NCI-H526 (cell line): ENCODE measurements at places on chromosomes 1 and 21.

DNA sequence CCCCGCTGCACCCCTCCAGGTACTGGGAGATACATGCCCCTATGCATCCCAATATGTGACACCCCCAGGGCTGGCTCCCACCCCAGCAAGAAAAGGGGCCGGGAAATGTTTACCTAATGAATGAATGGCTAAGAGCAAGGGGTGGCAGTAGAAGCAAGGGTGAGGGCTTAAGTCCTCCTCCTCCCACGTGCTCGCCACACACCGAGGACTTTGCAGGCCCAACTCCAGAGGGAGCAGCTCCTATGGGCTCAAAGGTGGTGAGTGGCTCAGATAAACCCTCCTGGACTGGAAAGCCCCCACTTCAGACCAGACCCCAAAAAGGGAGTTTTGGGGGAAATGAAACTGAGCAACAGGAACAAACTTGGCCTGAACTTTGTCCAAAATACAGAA, 11.4 kb downstream of the SLC45A3 start:
- DNase-seq, result no peak

GRCh38 chr1:236142253-236143103, at the start of gene GPR137B:
TSS of gene GPR137B (plus strand) at chr1:236142539. CDS start at chr1:236142623, 84 bp downstream.
- peak; percentile 71 for DNase-seq

- DNase-seq, result peak; percentile 56
Measured at GRCh38 chr1:3910857-3911845, 11.1 kb upstream of the C1orf174 start.

DNA sequence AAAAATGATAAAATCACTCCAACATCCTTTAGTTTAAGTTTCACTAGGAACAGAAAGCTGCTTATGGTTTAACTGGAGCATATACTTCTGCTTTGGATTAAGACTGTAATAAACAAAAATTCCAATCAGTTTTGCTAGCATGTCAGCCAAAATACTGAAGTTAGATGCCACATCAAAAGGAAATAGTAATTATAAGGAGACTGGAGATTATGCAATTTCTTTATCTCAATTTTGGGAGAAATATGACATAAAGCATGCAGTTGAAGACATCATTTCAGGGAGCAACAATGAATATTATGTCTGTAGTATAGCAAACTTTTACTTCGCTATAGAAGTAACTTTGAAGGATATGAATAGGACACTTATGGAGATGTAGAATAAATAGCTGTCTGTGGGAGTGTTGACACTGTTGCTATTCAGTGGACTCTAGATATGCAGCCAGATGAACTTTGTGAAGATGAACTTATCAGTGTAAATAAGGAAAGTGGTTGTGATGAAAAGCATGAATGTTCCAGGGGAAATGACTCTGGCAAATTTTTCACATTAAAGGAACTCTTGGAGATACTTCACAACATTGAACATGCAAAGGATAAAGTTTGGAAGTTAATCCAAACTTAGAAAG, 107.8 kb downstream of the RABGAP1L start:
- no peak for DNase-seq

DNA sequence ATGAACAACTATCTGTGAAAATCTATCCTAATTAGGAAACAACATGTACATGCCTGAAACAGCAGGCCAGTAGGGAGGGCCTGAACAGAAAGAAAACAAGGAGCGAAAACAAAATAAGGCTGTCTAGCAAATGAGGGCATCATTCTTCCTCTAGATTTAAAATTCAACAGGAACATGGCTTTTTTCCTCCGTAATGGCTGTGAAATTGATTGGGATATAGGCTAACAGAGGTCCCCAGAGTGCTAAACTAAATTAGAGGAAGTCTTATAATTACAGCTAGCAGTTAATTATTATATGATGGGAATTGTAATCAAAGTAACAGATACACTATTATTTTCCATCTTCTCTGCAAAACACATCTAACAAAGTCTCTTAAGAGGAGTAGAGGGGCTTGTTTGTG, 51.7 kb upstream of the TIAM1 start:
- no peak for DNase-seq

- no peak for DNase-seq
Measured at GRCh38 chr1:32742956-32743355, 40.4 kb upstream of the SYNC start.

GRCh38 chr1:203227371-203228083, 1.9 kb downstream of the CHIT1 start:
- DNase-seq, result no peak

DNA sequence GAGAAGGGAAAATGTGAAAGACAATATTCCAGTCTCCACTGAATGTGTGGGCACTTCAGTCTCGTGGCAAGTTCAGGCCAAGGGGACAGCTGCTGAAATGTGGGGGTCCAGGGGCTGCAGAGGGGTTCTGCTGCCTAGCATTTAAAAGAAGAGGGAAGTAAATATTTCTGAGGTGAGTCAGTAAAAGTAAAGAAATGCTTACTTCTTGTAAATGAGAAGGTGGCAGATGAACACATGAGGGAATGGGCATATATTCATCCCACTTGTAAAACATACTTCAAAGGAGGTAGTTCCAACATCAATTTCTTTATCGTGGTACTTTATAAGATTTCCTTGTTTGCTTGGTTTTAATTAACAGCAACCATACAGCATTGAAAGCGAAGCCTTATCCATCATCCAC, 63.1 kb upstream of the HIVEP3 start:
- DNase-seq, result no peak

DNA sequence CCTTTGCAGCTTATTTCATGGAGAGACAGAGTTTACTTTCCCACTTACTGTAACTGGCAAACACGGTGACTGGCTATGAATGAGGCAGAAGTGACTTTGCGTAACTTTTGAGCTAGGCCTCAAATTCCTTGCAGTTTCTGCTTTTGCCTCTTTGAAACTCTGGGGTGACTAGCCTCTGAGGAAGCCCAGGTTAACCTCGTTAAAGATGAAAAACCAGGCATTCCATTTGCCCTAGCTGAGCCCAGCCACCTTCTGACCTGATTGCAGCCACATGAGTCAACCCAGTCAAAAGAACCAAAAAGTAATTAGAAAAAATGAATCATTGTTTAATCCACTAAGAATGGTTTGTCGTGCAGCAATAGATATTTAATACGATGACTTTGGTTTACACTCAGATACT, 20.4 kb downstream of the PRMT6 start:
- no peak for DNase-seq

DNA sequence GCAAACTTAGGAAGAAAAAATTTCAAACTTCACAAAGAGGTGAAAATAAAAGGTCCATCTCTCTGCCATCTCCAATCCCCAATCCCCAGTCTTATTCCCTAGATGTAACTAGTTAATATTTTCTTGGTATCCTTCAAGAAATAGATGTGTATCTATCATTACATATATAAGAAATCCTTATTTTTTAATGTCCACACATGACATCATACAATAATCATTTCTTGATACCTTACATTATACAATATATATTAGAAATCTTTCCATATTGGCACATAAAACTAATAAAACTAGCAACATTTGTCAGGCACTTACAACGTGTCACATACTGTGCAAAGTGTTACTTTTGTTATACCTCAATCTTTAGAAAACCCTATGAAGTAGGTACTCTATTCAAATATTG, 16.2 kb downstream of the DOCK7 start:
- DNase-seq, result no peak

DNA sequence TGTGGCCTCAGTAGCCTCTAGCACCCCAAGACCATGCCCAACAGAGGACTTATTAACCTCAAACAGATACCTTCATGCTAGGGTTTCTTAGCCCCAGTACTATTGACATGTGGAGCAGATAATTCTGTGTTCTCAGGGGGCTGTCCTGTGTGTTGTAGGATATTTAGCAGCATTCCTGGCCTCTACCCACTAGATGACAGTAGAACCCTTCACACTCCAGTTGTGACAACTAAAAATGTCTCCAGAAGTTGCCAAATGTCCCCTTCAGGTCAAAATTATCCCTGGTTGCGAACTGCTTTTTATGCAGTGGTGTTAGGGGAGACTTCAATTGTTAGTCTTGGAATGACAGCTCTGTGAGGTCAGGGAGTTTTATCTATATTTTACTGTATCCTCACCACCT, 8.1 kb downstream of the KAZN start:
- DNase-seq, result peak; percentile 15

GRCh38 chr1:177256153-177257075, 85.7 kb downstream of the BRINP2 start:
- DNase-seq, result peak; percentile 96

DNA sequence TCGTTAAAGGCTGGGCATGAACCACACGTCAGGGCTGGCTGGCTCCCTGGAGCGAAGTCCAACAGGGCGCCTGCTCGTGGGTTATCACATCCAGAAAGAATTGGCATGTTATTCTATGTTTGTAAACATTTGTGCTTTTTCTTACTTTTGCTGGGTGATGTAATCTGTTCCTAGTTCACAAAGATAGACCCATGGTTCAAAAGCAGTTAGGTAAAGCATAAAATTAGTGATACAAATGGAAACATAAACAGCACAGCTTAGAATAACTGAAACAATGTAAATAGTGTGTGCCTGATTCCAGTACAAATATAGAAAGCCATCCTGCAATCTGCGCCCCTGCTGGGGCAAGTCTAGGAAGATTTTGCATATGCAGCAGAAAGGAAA, 184.0 kb upstream of the C1orf174 start:
- peak; percentile 65 for DNase-seq

GRCh38 chr1:223210788-223211120, 67.7 kb upstream of the TLR5 start:
- no peak for DNase-seq

DNA sequence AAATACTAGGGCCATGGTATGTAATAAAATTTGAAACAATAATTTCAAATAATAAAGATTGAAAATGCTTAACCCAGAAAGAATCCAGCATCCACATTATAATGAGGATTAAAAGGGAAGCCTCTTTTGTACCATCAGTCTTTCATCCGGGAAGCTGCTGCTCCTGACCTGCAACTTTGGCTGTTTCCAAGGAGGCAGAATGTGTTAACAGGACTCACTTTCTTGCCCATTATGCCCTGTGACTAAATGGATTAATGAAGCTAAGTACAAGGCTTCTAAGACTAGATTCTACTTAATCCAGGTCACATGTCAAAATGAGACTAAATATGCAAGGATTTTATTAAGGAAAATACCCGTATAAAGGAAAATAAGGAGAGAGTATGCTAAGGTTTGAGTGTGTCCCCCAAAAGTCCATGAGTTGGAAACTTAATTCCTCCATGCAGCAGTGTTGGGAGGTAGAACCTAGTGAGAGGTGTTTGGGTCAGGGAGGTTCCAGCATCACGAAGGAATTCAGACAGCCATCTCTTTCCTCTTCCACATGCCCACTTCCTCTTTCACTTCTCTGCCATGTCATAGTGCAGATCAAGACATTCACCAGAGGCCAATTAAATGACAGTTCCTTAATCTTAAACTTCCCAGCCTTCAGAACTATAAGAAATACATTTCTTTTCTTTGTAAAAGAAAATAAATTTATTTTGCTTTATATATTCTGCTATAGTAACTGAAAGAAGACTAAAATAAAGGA, 27.7 kb downstream of the FMO2 start:
- DNase-seq, result no peak

DNA sequence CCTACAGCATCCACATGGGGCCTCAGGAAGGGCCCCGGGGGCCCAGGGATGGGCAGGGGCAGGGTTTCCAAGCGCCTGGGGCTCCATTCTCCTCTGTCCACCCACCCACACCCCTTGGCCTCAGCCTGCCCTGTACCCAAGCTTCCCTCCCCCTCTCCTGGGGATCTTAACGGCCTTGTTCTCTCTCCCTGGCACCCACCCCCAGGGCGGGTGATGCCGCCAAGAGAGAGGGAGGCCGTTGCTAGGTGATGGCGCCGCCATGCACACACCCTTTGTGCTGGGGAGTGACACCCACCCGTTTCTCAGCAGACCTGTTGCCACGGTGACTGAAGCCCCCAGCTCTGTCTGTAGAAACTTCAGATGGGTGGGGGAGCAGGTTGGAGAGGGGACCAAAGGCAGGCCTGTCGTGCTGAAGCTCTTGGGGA, 7.6 kb downstream of the GPR37L1 start:
- peak; percentile 42 for DNase-seq

- no peak for DNase-seq
Measured at GRCh38 chr1:240732390-240732789, 120.4 kb upstream of the GREM2 start.

DNA sequence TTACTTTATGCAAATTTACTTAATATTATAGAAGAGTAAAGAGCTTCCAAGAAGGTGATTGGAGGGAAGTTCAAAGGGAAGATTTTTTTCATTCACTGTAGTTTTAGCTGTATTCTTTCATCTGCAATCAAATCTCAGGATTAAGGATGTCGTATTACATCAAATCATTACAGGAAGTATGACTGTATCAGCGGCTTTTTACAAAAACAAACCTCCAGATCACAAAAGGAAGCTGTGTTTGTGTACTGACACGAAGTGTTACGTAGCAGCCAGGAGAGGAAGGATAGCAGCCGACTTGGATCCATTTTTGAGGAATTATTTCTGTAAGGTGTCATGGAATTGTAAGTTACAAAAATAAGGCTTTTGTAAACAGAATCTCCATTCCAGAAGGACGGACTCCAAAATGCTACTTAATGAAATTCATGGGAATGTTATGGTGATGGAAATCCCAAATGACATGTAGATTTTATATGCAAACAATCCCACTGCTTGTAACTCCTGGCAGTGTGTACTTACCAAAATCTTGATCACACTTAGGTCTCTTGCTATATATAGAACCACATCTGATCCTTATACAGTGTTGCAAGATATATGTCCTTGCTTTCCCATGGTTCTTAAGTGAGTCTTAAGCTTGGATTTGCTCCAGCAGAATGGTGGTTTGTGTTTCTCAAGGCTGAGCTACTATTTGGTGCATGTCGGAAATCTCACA, 49.8 kb downstream of the KCNJ15 start:
- peak; percentile 15 for DNase-seq

GRCh38 chr1:13826591-13826990, 126.6 kb downstream of the PRDM2 start:
- DNase-seq, result no peak

- peak; percentile 35 for DNase-seq
Measured at GRCh38 chr1:226640321-226641136, 92.0 kb downstream of the STUM start.

- no peak for DNase-seq
Measured at GRCh38 chr1:174940646-174941175, 59.0 kb upstream of the CACYBP start.

DNA sequence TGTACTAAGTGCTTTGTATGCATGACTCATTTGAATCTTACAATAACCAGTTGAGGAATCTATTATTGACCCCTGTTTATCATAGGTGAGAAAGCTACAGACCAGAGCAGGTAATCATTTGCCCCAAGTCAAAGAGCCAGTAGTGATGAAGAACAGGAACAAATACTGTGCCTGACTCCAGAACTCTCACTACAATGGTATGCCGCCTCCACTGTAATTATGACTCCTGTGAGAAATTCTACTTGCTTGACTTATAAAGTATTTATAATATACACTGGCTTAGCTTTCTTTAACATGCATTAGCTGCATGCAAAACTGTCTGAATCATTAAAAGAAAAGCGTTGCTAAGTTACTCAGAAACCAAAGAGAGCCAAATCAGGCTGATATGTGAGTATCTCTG, 92.6 kb downstream of the ZNF281 start:
- DNase-seq, result no peak

DNA sequence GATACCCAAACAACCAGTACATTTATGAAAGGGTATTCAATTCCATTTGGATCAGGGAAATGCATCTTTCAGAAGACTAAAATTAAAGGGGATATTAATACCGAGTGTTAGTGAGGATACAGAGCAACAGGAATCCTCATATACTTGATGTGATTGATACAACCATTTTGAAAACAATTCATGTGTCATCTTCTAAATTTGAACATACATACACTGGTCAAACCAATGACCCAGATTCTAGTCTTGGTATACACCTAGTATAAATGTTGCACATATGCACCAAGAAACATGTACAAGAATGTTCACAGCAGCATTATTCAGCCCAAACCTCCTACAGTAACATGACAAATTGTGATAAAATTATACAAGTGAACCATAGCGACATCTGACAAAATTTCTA, 58.6 kb downstream of the ZNF644 start:
- no peak for DNase-seq
